Psoas muscle (tissue), 8 donors: ENCODE measurements at places on chromosomes 5 and 9. TPM values are rescaled to one million over a fixed set of nuclear protein-coding genes. Genes with fewer than 3 reads are reported as not detected.

DNA sequence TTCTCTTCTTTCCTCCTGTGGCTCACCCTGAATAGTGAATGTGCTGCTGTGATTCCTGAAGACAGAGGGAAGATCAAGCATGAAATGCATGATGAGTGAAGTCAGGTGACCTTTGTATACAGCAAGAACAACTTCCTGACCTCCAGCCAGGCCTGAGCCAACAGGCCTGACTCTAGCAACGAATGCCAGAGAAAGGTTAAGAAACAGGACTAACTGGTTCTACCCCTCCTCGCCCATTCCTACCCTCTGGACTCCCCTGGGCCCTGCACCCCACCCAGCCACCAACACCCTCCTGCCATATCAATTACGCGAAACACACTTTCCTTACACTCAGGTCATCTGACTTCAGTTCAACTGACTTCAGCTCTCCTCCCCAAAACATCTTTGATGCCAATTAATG lies 4.9 kb downstream of the SUSD1 start:
- no peak for DNase-seq

- no peak for DNase-seq
Measured at GRCh38 chr5:173625673-173626504, 9.4 kb upstream of the BOD1 start.

DNA sequence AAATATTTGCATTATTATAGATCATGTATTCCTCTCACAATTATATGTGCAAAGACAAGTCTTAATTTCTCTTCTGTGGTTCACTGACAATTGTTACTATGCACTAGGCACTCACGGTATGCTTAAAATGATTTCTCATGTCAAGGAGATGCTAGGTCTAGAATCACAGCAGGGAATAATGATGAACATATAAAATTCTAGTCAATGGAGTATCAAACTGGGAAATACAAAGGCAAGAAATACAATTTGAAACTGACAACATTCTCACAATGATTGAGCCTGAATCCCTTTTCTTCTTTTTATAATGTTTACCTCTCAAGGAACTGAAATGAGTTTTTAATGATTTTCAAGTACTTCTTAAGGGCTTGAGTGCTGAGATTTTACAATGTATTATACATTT lies 302.3 kb upstream of the GRAMD2B start:
- no peak for DNase-seq

DNA sequence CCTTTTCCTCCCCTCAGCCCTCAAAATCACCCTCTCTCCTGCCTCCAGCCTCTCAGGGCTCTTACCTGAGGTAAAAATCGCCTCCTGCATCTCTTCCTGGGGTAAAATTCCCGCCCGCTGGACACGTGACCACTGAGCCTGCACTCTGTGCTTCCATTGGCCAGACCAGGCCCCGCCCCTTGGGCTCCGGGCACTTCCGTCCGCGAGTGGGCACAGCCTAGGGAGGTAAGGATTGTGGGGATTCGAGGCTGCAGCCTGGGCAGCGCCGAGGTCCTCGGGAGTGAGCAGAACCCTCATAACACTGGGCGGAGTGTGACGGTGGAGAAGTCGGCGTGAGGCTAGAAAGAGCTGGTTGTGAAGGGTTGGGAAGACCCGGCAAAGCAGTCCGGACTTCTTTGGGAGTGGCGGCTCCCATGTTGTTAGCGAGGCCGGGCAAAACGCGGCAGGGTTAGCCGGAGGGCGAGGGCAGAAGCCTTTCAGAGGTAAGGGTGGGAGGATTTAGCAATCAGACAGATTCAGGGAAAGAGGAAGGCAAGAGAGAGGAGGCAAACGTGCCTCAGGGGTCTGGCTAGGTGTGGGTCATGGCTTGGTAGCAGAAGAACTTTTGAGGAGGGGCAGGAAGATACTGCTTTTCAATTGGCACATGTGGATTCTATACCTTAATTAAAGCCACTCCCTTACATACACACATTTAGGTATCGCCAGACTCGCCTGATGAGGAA lies at the start of gene SHOC1:
Gene SHOC1 (minus strand): TSS at position 103 of the 722 bp plus-strand sequence. CDS start 3,519 bp downstream, outside the sequence.
- no peak for DNase-seq

DNA sequence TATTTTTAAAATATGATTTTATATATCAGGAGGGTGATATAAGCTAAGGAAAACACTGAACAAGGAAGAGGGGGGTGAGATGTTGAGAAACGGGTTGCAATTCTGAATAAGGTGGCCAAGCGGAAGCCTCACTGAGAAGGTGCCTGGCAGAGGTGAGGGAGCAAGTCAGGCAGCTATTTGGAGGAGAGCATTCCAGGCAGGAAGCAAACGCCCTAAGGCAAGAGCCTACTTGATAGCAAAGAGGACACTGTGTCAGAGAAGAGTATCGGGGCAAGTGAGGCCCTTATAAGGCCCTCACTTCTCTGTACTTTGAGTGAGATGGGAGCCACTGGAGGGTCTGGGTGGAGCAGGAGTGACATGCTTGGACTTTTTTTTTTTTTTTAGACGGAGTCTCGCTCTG lies 8.0 kb upstream of the CTNNA1 start:
- no peak for DNase-seq

- DNase-seq: no peak
Measured at GRCh38 chr9:37931592-37931991, 27.7 kb upstream of the SLC25A51 start.

- DNase-seq: no peak
Measured at GRCh38 chr9:32434892-32435291, 50.4 kb downstream of the ACO1 start.

GRCh38 chr5:160021831-160022446 lies 13.0 kb downstream of the TTC1 start:
- DNase-seq: no peak

DNA sequence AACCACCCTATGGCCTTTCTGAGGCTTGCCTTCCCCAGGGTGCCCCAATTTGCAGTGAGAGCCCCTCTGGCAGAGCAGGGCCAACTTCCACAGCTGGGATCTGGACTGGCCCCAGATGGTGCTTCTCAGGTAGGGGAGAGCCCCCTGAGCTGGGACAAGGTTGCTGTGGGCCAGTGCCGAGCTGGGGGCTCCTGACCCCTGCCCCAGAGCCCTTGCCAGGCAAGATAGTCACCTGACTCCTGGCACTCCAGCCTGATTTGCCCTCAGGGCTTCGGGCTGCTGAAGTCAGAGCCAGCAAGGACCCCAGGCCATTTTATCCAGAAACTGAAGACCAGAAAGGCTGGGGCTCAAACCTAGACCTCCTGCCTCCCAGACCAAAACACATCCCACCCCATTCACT lies 33.4 kb upstream of the AKNA start:
- DNase-seq: no peak

DNA sequence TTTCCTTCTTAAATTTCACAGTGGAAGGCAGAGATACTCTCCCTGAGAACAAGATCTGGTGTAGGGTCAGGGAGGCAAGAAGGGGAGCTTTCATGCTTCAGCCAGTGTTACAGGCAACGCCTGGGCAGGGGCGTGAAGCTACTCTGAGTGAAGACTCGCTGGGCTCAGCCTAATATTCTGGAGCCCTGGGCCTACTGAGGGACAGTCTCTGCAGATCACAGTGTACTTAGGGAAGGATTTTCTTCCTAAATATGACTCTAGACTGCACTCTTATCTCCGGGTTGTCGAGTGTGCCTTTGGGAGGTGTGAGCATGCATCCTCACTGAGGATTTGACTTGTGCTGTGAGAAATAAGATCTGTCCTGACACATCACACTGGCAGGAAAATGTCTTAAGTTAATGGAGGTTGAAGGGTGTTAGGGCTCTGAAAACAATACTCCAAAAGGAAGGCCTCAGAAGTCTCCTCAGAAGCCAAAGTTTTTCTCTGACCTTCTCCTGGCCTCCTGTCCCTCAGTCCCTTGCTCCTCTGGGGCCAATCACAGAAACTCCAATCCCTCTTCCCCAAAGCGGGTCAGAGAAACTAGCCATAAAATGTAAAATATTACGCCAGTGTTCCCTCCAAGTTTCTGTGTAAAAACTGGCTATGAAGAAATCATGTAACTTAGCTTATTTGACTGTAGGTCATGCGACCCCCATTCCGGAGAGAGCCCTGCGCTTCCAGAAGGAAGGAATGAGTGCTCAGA lies 156.8 kb upstream of the TBC1D2 start:
- DNase-seq: no peak

GRCh38 chr5:32721626-32722025 lies 10.5 kb downstream of the NPR3 start:
- DNase-seq: no peak

GRCh38 chr9:73231203-73231602 lies 79.5 kb downstream of the ANXA1 start:
- DNase-seq: no peak

DNA sequence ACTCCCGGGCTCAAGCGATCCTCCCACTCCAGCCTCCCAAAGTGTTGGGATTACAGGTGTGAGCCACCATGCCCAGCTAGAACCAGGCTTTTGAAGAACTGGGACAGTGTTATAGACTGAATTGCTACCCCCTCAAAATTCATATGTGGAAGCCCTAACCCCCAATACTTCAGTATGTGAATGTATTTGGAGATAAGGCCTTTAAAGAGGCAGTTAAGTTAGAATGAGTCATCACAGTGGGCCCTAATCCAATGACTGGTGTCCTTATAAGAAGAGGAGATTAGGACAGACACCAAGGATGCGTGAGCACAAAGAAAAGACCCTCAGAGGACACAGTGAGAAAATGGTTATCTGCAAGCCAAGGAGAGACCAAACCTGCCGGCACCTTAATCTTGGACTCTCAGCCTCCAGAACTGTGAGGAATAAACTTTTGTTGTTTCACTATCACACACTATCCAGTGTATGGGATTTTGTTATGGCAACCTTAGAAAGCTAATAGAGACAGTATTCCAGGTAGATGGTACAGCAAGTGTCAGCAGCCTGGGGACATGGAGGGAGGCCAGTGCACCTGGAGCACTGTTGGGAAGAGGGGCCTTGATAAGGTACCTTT lies 31.4 kb upstream of the ERGIC1 start:
- DNase-seq: no peak

DNA sequence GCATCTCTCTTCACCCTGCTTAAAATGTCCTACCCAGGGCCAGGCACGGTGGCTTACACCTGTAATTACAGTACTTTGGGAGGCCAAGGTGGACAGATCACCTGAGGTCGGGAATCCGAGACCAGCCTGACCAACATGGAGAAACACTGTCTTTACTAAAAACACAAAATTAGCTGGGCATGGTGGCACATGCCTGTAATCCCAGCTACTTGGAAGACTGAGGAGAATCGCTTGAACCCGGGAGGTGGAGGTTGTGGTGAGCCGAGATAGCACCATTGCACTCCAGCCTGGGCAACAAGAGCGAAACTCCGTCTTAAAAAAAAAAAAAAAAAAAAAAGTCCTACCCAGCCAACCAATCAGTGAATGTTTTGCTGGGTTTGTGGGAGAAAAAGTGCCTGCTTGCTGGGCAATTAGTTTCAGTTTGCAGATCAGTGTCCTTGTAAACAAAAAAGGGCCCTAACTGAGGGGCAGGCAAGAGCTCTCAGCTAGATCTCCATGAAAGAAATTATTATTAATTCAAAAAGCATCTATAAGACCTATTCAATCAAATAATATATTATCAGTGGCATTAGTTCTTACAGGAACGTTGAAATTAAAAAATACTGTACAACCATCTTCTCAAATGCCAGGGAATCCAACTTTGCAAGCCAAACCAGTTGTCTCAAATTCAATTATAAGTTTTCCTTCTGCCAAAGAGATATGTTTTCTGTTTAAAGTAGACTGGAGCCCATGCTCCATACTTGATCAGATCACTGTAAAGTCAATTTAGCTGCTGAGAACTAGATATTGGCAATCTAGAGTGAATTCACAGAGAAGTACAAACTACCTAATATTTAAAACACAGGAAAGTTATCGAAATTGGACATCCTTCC lies 3.9 kb downstream of the MEGF9 start:
- DNase-seq: no peak

- no peak for DNase-seq
Measured at GRCh38 chr5:74209571-74209970, 431.0 kb downstream of the ENC1 start.

DNA sequence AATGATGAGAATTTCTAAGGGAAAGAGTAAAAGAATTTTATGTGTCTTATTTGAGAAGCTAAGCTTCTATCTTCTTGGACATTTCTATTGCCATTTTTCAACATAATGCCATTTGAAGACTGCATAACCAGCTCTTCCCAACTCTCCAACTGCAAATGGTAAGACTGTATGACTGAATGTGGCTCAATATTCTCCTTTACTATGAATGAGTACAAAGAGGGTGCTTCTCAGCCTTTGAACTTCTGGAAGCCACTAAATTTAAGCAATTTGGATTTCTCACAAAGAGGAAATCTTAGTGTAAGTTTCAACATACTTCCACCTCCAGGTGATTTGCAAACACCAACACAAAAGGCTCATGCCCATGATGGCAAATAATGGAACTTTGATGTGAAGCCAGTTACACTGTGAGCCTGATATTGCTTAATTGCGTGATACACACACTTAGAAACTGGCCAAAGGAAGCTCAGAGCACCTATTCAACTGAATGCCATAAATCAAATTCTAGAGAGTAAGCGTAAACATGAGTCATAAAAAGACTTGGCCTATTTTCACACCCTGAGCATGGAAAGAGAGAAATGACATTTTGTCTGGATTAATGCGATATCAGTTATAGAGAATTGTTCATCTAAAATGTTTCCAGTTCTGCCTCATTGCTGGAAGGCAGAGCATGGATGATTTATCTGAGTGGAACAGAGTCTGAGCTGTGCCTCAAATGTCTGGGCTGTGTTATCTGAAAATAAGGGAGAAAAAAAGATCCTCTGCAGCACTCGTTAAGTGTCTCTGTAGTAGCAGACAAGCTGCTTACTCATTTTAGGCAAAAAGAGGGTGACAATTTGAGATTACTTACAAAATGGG lies 145.3 kb downstream of the PLK2 start:
- DNase-seq: no peak

DNA sequence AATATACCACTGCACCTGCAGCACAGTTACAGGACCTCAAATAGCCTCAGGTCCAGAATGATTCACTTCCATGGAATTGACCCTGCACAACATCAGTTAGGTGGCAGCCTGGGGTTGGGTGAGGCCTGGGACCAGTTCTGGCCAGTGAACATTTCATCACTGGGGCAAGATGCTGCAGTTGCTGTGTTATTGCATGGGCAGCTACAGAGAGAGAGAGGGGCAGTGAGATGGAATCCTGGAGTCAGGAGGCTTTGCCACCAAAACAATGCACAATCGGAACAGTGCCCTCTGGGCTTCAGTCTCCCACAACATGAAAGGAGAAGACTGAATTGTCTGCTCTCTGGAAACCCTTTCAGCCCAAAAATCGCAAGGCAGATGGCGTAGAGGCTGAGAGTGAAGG lies 51.8 kb downstream of the SH3TC2 start:
- DNase-seq: no peak

- no peak for DNase-seq
Measured at GRCh38 chr9:19994296-19994695, 205.5 kb upstream of the SLC24A2 start.

DNA sequence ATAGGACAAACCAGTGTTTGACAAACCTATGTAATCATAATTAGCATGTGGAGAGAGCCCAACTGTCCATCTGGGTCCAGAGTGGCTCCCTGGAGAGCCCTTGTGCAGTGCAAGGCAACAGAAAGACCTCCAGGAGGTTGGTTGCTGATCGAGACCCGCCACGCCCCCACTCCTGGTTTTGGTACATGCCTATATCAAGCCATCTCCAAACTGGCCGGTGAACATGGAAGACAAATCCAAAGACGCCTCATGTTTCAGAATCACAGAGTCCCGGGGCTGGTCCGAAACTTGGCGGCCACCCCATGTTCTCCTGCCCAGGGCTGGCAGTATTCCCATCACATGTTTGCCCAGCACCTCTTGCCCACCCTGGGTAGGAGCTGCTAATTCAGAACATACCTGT lies 140.2 kb downstream of the PAX5 start:
- DNase-seq: no peak

Gene MEGF10
- 1.2 TPM for polyA plus RNA-seq

Gene GRXCR2
- not detected for polyA plus RNA-seq

Gene SOX30
- polyA plus RNA-seq: 0.01 TPM

Gene IL9
- not detected for polyA plus RNA-seq

Gene RLN1
- polyA plus RNA-seq: not detected

Gene PDLIM4
- polyA plus RNA-seq: 3.0 TPM

Gene SPINK7
- not detected for polyA plus RNA-seq
